Renal cortical epithelial cell (primary cell): ENCODE measurements at places on chromosomes 5 and 9.

- no peak for DNase-seq
Measured at GRCh38 chr5:157143127-157143971, 684 bp upstream of the MED7 start.

DNA sequence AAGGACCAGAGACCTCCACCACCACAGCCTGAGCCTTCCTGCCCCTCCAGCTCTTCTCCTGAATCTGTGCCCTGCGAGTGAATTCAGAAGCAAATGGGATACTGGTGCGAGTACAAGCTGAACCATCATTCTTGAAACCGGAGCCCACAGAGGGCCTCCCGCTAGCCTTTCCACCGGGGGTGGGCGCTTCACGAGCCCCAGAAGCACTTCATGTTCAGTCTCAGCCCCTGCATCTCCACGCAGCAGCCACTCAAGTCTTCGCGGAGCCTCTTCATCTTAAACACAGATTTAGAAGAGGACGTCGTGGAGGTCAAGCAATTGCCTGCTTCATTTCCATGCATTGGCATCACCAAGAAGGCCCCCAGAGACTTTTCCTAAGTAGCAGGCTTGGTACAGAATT is 26.0 kb upstream of the OLFM1 start:
- no peak for DNase-seq

- peak; percentile 47 for DNase-seq
Measured at GRCh38 chr5:134637116-134637721, 4.6 kb upstream of the SAR1B start.

DNA sequence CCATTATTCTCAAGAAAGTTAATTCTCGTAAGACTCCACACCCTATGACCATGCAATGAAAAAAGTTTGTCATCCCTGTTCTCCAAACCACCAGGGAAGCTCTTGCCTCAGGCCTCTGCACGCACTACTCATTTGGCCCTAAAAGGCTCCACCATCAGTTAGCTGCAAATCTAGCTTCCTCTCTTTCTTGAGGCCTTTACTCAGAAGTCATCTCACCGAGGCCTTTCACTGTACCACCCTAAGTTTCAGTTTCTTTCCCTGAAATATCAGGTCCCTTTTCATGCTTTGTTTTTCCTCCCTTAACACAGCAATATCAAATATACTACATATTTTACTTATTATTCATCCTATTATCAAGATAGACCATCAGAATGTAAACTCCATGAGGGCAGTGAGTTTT is 39.1 kb downstream of the OXCT1 start:
- no peak for DNase-seq
